Sciatic nerve (tissue), 2 donors: ENCODE measurements at places on chromosomes 11 and 22.

DNA sequence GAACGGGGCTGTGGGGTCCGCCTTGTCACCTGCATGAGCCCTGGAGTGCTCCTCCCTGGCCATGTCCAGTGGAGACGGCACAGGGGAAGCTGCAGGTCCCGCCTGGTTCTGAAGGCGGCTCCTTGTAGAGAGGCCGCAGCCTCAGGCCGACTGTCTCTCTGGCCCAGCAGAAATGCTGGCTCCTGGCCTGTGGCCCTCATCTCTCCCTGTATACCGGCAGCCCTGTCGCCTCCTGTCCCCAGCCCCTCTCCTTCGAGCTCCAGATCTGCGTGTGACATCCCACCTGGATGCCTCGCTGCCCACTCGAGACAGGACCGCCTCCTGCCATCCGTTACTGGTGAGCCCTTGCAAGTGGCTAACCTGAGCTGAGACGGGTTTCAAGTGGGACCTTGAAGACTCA is 73.6 kb downstream of the PHF21B start:
- no peak for DNase-seq

DNA sequence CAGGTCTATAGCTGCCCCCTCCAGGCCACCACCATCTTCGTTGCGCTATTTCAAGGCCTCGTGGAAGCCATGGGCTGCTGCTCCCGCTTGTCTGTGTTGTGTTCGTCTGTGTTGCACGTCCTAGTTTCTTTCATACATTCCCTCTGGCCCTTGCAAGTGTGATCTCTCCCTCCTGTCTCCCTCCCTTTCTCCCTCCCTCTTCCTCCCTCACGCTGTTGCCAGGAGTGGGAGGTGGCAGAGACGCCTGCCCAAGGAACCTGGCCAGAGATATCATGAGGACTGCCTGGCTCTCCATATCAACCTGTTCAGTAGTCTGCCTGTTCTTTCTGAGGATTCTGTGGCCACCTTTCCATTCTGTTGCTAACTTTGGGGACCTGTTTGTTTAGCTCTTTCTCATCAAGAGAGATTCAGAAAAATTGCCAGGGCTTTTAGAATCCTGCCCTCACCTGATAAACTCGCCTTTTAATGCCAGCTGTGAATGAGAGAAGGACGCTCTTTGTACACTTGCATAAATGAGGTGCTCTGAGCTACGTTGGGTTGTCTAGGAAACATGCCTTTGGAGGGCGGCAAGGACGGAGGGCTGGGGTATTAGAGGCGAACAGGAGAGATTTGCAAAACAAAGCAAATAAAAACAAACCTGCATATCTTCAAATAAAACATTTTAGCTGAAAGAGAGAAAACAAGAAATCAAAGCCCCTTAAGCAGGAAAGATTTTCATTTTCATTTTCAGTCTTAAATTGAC is 185.2 kb downstream of the TBC1D22A start:
- DNase-seq, result no peak

- no peak for DNase-seq
Observed at GRCh38 chr11:5504403-5504921, 5.3 kb downstream of the UBQLN3 start.

GRCh38 chr11:3199537-3200295 is 18.9 kb downstream of the MRGPRG start:
- DNase-seq, result no peak

- DNase-seq, result no peak
Observed at GRCh38 chr22:49738006-49738405, 89.7 kb downstream of the BRD1 start.

DNA sequence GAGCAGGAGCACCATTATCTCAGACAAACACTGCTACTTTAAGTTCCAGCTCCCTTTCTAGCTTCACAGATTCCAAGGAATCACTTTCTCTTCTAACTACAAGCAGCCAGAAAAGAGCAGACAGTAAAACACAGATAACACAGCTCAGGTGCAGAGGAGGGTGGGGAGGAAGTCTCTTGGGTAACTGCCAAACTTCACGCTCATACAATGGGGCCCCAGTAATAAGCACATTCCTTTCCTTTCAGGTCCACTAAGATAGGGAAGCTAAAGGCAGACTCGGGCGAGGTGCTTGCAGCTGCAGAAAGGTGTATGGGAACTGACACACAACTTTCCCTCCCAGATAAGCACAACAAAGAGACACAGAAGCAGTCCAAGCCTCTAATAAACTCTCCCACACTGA is 69.2 kb upstream of the OR9G4 start:
- DNase-seq, result no peak
